ENCODE measurements at places on chromosomes 16 and 17.

- DNase-seq, result no peak
These were observed 9.2 kb upstream of the GGT6 start for GRCh38 chr17:4569591-4569990.

GRCh38 chr17:13599168-13599577, 2.6 kb downstream of the HS3ST3A1 start:
- no peak for DNase-seq

DNA sequence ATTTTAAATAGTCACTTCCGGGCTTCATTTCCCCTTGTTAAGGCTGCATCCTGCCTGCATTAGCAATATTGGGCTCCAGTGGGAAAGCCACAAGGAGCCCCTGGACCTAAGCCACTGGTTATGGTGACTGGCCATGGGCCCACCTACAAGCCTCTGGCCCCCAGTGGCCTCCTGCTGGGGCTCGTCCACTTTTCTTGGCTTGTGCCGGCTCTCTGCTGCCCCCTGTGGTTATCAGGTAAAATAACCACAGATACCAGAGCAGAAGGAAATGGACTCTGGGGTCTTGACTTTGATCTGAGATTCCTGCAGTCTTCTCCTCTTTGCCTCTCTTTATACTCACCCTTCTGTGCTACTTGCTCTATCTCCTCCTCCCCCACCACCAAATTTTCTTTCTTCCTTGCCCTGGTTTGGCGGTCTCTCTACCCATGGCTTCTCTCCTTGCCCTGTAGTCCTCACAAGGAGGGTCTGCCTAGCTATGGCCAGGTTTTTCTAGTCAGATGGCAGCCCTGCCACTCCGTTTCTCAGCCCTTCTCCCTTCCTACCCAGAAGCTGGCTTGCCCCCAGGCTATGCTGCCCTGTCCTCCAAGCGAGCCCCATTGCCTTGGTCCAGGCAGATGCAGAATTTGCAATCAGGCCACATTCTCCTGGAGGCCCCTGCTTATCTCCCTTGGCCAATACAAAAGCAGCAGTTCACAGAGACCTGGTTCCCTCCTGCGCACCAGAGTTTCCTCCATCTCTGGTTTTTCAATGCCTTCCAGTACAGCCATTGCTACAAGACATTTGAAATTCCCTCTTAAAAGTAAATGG, 82.9 kb upstream of the RCVRN start:
- no peak for DNase-seq

GRCh38 chr16:49701789-49702494, 154.0 kb downstream of the ZNF423 start:
- DNase-seq, result no peak

- DNase-seq, result no peak
These were observed 115.4 kb downstream of the USP22 start for GRCh38 chr17:20927308-20927977.

- DNase-seq, result no peak
These were observed 146.6 kb downstream of the SHISA6 start for GRCh38 chr17:11387610-11388009.

- no peak for DNase-seq
These were observed 9.4 kb upstream of the MAP2K6 start for GRCh38 chr17:69405096-69405495.

DNA sequence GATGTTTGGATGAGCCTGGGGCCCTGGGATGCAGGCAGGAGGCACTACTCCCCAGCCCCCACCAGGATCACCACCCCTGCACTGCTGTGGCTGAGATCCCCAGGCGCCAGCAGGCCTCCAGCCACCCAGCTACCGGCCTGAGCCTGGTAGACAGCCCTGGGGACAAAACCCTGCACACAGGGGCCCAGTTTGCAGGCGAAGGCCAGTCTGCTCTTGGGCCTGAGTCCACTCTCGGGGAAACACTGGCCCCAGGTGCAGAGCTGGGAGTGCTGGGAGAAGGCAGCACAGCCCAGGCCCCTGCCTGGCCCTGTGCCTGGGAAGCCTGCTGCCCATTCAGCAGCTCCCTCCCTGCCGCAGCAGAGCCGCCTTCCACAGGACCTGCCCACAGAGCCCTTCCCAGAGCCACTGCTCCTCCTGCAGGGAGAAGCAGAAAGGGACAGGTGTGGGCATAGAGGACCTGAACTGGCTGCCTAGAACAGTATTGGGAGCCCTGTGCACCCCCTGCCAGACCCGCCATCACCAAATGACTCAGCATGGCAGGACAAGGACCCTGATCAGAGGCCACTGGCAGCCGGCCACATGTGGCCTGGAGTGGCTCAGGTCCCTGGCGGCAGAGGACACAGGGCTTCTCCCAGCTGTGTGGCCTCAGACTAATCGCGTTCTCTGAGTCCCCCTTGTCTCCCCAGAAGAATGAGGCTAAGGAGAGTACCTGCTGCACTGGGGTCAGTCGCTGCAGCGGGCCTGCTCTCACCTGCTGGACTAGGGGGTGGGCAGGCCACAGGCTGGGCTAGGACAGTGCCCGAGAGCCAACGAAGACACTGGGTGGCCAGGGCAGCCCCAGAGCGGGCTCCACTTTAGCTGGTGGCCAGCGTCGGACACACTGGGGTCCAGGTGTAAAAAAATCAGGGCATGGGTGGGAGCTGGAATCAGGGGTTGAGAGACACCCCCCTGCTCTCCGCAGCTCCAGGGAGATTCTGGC, 10.7 kb downstream of the MSRB1 start:
- DNase-seq, result no peak

GRCh38 chr17:48544349-48545021, 424 bp downstream of the HOXB2 start:
- peak; percentile 27 for DNase-seq

DNA sequence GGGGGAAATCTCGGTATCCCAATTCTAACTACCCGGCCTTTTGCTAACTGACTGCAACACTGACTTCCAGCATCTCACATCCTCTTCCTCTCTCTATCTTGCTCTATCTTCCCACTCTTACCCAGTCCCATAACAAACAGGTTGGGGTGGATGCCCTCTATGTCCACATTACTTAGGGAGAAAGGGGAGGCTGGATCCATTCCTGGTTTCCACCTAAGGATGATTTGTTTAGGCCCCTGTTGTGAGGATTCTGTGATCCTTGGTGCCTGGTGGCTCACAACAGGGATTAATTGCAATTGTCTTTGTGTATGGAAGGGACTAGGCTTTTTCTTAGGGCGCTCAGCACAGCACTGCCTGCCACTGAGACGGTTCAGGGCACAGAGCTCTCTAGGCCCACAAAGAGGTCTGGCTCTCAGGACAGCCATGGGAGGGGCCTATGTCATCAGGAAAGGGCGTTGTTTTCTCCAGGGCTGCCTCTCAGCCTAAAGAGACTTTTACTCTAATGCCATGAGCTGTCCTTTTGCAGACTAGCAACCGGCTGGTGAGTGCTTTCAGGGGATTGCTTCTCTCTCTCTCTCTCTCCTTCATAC, 612.1 kb upstream of the SALL1 start:
- no peak for DNase-seq

DNA sequence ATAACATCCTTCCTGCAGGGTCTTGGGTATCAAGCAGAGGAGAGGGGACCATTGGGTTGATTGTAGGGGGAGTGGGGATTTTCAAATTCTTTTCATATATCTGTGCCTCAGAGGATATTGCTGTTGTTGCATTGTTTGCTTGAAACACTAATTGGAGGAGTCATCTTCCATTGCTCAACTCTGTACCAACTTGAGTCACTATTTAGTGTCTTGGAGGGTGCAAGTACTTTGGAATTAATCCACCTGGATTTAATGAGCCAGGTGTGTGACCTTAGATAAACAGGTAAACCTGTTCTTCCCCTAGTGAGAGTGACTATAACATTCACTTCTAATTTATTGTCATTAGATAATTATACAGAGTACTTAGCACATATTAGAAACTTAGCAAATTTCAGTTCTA, 151.3 kb upstream of the CNTNAP4 start:
- DNase-seq, result no peak

GRCh38 chr17:79833110-79833450, 6.2 kb downstream of the CBX4 start:
- no peak for DNase-seq

- no peak for DNase-seq
These were observed 258.2 kb upstream of the PMFBP1 start for GRCh38 chr16:72430121-72430520.

DNA sequence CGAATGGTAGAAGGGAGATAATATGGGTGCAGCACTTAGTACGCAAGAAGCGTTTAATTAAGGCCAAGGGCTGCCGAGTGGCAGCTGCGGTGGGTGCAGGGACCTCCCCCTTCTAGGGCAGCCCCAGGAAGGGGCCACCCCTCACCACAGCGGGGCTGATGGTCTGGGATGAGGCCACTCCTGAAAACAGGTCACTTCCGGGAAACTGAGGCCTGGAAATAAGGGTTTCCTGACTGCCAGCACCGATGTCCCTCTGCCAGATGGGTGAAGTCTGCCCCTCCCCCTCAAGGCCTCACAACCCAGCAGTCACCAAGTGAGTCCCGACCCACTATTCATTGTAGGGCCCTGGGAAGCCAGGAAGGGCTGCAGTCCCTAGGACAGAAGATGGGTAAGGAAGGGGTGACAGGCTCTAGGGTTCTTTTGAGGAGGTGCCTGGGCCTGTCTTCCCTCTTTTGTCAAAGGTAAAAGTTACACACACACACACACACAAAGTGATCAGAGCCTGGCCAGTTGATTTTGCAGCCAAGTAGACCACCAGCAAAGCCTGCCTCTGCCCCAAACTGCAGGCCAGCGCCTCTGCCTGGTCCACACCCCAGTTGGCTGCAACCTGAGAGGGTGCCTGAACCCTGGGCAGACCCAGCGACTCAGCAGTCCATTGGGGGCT, 12.5 kb downstream of the SREBF1 start:
- DNase-seq, result no peak

GRCh38 chr17:33674685-33675084, 381.6 kb upstream of the ASIC2 start:
- peak; percentile 6 for DNase-seq

GRCh38 chr16:27819881-27820610, 243.5 kb downstream of the GSG1L start:
- no peak for DNase-seq

DNA sequence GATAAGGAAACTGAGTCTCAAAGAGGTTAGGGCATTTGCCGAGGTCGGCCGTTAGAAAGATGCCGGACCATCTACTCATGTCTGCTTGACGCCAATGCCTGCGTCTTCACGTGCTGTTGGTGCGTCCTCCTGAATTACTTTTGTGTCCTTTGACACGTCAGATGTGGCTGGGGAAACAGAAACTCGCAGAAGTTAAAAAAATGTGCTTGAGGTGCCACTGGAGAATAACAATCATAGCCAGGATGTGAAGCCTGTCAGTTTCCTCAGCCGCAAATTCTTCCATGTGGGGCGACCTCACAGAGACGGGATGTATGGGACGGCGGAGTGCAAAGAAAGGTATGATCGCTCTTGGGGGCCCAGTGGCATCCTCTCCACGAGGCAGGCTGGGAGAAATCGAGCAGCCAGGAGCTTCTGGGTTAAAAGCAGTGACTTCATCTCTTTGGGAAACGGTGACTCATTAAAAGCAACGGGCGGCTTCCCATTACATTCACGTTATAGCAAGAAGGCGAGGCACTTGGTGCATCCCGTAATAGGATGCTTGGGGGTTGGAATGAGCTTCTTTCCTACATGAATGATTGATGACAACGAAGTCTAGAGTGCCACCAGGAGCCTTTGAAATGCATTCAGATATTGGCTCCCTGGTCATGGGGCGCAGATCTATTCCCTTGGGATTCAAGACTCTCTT, 67.8 kb downstream of the BMERB1 start:
- no peak for DNase-seq

GRCh38 chr17:19317359-19318095, 45.0 kb downstream of the B9D1 start:
- DNase-seq, result no peak

- no peak for DNase-seq
These were observed 186.9 kb downstream of the RBFOX3 start for GRCh38 chr17:79423811-79424465.

- DNase-seq, result no peak
These were observed 21.3 kb downstream of the NECAB2 start for GRCh38 chr16:83989300-83989699.

DNA sequence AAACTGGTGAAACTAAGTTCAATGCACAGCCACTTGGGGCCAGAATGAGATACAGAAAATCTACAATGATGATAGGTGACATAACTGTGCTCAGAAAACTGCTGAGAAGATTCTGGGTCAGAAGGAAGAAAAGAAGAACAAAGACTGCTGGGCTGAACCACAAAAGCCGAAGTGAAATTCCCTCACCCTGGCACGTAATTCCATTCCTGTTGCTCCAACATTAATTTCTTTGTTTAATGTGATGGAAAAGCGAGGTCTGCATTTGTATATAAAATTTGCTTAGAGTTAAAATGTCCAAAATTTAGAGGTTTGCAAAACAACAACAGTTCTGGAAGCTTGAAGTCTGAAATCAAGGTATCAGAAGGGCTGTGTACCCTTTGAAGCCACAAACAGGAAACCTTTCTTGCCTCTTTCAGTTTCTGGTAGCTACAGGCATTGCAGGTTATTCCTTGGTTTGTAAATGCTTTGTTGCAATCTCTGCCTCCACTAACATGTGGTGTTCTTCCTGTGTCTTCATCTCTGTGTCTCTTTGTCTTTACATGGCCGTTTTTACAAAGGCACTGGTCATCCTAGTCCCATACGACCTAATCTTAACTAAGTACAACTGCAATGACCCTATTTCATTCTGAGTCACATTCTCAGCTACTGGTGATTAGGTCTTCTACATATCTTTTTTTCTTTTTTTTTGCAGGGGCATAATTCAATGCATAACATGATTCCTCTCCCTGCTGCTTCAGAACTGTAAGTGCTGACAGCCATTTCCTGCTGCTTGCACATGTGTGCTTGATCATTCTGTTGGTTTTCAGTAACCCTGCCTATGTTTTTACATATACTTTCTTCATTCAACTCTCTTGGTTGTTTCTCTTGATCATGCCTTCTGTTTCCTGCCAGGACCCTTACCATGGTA, 603.0 kb upstream of the CDH8 start:
- DNase-seq, result no peak

DNA sequence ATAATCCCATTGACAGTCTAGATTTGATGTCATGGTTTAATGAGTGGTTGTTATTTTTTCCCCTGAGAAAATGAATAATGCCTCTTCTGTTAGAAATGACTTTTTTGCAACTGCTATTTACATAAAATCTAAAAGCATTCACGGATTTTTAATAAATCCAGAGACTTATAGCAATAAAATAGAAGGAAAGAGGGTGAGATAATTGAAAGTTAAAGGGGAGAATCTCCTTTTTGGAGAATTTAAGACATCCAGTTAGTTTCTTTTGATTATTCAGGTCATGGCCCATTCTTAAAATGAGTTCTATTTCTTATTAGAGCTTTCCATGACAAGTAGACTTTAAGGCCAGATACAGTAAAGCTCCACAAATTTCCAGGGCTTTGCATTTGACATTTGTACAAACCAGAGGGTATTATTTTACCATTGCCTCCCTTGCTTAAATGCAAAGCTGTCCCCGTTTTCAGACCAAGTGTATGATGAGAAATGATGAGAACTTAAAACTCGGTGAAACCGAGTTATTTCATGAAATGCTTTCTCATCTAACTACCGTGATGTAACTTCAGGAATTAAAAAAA, 789.0 kb upstream of the SOX9 start:
- DNase-seq, result no peak
